ENCODE measurements at places on chromosomes 4 and X.

- DNase-seq: no peak
Observed at GRCh38 chr4:8451440-8452182, 11.0 kb downstream of the TRMT44 start.

DNA sequence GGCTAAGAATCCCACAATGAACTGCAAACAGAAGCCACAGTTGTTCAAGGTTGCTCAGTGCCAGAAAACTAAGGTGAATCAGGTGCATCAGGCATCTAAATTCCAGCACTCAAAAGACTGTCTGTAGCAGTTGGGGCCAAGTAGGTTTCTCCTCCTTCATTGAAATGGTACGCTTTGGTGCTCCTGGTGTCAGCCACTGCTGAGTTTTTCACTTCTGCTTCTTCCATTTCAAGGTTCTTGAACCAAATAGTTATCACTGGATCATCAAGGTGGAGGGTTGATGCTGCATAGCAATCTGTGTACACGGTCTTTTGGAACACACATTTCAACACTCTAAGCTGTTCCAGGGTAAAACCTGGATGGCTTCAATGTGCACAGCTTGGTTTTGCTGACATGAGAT lies 74.4 kb downstream of the TMA16 start:
- DNase-seq: no peak

DNA sequence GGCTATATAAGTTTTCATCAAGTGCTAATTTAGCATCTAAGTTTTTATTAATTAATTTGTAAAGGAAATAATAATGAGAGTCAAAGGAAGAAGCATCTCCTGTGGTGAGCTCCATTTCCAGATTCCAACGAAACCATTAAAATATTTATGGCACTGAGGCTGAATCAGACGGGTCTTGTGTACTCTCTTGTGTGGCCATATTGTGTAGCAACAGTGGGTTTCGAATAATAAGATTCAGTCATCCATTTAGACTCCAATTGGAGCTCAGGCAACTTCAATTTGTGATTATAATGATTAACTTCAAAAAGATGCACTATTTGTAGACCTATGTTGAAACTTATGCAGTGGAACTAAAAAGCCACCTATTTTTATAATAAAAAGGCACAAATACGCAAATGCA lies 82.4 kb downstream of the SNCA start:
- DNase-seq: no peak

GRCh38 chr4:83205760-83206159 lies 78.8 kb downstream of the COQ2 start:
- DNase-seq: no peak

DNA sequence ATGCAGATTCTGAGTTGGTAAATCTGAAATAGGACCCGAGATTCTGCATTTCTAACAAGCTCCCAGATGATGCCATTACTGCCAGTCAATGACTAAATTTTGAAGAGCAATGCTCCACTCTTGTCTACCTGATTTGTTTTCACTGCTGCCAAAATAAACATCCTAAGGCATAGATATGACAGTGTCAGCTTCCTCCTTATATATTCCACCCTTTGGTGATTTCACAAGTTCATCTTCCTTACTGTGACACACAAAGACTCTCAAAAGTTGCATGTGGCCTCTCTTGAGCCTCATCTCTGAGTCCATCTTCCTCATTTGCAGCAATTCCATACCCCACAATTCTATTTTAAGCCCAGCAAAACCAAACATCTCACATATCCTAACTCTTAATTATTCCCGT lies 110.9 kb downstream of the FBXW7 start:
- no peak for DNase-seq

DNA sequence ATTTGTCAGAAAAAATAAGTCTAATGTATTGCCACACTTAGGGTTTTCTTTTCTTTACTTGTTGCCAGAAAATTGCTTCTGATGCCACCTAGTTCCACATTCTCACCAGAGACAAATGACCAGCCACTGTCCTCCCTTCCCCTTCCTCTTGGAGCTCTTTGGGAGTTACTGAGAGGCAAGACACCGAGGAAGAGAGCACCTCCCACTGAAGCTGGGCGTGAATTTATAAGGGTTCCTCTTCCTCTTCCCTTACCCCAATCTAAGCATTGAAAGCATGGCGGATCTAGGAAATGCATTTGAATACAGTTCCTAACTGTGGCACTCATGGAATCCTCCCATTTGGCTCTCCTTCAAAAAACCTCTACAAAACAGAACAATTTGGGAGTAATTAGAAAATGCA lies 30.0 kb downstream of the ANXA3 start:
- no peak for DNase-seq

GRCh38 chr4:45648846-45649245 lies 475.0 kb downstream of the GABRG1 start:
- no peak for DNase-seq

DNA sequence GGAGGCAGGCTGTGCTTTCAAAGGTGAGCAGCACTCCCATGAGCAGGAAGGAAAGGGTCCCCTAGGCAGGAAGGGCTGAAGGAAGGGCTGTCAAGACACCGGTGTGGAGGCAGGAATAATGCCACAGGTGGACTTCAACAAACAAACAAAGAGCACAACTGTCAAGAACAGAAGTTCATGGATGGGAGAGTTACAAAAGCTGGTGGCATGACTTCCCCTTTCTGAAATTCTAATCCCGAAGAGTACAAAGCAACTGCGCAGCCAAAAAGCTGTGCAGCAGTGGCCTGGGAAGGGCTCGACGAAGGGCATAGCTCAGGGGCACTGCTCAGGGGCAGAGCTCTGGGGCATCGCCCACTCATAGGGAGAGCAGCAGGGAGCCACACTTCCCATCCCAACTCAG lies 582.3 kb upstream of the DIPK2B start:
- no peak for DNase-seq
